ENCODE measurements at places on chromosomes 2 and 18.

- no peak for DNase-seq
These were observed 544.4 kb upstream of the TNP1 start for GRCh38 chr2:217404236-217404760.

GRCh38 chr2:236856848-236857235 is 228.8 kb upstream of the COPS8 start:
- DNase-seq = no peak

DNA sequence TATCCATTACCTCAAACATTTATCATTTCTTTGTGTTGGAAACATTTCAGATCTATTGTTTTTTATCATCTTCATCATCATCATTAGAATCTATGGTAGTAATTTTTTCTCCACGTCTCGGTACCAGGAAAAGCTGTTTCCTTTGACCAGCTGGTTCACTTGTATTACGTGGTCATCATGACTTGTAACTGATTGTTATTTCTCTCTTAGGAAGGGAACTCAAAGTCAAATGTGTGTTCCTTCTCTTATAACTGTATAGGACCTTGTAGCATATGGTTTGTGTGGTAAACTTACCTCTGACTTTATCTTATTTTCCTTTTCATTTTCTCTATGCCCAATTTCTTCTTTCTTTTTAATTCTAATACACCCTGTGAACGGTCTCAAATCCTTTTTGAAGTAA is 16.5 kb downstream of the NCOA1 start:
- DNase-seq = no peak

DNA sequence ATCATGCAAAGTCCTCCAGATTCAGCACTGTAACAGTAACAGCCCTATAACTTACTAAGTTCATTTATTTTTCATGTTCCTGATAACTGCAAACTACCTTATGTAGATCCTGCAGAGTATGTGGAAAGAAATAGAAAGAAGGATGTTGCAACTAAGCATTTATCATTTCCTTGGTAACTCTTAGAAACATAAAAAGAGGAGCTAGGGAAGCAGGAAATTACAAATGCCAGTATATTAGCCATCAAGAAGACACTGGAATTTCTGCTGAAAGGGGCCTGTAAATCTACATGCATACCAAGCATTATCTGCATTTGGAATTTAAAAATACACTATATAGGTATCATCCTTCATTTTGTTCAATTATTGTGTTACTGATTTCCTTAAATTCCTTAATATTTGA is 66.8 kb downstream of the PDE11A start:
- no peak for DNase-seq

- DNase-seq = no peak
These were observed 8.2 kb downstream of the SPTBN1 start for GRCh38 chr2:54464341-54464740.

GRCh38 chr2:152508446-152508845 is 173.5 kb downstream of the FMNL2 start:
- DNase-seq = no peak

DNA sequence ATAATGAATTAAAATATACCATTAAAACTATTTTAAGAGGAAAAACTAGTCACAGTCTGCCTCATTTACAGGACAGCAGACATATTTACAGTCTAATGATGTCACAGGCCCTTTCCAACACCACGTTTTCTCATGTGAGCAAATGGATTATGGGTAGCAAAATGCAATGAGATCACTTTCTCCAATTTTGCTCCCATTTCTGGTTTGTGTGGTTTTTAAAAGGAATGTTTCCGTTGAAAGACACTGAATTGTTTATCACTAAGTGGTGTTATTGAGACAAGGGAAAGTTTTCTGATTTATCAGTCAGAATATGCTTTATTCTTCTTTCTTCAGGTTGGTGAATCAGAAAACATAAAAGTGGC is 11.4 kb upstream of the NR4A2 start:
- no peak for DNase-seq

DNA sequence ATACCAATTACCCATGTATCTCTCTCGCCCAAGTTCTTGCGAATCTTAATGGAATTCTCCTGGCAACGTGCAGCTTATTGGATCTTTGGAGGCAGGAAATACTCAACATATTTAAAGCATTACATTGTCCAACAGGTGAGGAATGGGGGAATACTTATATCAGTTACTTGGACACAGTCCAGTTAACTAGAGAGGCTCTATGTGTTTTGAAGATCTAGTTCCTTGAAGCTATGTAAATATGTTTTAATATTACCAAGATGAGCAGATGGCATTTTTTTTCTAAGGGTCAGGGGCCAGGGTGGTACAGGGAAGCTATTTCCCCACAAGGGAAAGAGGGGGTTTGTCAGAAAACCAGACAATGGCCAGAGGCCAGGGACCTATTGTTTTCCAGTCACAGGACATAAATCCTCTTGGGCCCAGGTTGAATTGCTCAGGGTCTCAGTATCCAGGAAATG is 26.8 kb upstream of the MC5R start:
- DNase-seq = no peak

DNA sequence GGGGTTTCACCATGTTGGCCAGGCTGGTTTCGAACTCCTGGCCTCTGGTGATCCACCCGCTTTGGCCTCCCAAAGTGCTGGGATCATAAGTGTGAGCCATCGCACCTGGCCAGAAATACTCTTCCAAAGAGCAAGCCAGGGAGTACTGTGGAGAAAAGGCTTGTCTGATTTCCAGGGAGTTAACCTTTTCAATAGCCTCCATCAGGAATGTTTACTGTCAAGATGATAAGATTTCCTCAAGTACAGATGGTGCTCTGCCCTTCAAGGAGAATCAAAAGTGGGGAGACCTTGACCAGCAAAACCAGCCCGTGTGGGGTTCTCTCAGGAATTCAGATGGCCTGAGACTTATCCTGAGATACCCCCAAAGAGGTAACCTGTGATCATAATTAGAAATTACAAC is 237.2 kb downstream of the PRKCE start:
- DNase-seq = no peak

DNA sequence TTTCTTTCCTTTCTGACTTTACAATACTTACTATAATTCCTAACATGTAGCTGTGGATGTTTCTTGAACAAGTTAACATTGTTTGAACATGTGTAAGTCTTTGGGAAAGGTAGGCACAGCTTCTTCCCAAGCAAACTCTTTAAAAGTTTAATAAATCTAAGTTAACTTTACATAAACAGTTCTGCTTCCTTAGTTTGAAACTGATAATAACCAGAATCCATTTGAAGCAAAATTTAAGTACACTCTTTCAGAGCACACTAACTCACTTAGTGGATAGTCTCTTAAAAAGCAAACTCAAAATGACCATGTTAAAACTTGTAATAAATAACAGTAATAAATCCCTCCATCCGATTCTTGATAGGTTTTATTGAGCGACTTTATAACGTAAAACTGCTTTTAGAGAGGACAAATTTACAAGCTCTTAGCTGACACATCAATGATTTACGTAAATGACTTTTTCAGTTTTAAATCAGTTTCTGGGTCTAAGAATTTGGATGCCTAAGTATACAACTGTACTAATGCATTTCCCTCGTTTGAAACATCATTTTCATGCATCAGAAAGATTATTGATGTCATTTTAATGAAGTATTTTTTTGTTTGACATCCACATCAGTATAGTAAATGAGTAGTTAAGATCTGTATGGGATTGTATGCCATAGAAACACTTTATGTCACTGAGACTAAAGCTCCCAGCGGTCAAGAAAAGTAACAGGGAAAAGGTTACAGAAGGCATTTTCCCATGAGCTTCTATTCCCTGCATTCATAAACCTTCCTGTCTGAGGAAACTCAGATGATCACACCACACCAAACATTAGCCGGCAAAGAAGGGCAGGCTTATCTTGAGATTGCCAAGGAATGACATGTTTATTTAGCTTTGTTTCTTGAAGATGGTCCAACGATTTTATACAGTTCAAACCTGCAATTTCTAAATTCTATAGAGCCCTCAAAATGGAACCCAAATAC is 67.5 kb downstream of the PDE1A start:
- DNase-seq = no peak

- no peak for DNase-seq
These were observed 35.1 kb downstream of the TMEM18 start for GRCh38 chr2:641872-642815.

DNA sequence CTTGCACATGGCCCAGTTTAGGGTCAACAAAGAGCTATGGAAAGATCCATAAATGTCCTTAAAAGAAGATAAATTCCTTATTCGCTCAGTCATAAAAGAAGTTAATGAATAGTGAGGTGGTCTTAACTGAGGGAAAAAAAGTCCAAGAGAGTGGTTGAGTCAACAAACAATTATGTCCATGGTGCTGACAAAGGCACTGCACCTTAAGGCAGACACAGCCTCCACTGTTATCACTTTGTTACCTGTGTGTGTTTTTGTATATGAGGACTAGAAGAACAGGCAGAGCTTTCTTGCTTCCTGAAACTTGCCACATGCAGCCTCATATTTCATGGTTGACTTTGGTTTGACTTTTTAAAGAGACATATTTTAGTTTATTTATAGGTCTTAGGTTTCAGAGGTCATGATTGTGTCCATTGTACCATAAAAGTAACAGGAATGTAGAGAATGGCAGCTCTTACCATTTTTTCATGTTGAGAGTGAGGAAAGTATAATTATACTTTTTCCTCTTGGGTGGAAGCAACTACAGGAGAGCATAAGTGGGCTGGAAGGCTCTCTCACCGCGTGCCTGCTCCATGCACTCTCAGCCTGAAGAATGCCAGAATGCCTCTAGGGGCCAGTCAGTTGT is 93.6 kb downstream of the XRCC5 start:
- no peak for DNase-seq

DNA sequence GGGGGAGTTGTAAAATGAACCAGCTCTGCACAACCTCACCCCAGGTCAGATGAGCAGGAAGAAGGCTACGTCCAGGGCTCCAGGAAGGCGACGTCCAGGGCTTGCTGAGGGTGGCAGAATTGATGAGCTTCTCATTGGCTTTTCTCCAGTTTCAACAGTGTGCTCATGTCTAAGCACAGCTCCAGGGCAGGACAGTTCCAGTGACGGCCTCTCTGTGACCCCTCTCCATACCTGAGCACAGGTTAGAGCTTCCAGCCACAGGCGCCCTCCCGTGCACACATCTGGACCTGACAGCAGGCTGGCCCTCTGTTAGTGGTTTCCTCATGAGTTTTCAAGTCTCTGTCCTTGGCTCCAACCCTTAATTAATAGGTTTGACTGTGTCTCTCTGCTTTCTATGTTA is 327.6 kb downstream of the ZNF516 start:
- no peak for DNase-seq

GRCh38 chr2:21519412-21519811 is 395.6 kb downstream of the TDRD15 start:
- DNase-seq = no peak

GRCh38 chr18:12751891-12752290 is 49.0 kb downstream of the PSMG2 start:
- no peak for DNase-seq

DNA sequence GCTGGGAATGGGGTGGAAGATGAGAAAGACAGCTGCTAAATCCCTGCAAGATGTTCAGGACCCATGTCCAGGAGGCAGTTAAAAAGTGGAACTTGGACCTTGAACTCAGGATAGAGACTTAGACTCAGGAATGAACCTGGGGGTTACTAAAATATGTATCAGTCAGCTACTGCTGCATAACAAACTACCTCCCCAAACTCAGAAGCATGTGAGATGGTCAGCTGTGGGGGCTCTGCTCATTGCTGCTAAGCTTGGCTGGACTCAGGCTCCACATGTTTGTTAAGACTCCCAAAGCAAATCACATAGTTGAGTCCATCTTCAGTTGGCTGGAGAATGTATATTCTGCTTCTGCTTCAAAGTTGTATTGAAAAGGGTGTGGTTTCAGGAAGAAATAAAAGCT is 61.4 kb upstream of the COPS8 start:
- no peak for DNase-seq

DNA sequence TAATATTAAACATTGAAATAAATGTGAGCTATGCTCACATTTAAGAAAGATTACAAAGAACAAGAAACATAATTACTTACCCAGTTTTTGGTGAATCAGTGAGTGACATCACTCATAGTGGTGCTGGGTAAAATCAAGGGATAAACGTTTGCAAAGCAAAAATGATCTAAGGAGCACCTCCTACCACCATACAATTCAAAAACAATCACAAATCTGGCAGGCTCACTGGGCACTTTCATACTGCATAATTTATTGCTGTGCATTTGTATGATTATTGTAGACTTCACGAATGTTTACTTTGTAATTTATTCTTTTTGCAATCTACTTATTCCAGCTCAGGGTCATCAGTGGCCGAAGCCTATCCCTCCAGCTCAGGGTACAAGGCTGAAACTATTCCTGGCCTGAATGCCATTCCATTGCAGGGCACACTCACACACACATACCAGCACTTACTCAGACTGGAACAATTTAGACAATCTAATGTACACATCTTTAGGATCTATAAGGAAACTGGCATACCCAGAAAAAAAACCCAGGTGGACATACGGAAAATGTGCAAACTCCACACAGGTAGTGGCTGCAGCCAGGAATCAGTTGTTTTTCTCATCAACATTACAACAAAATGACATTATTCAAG is 34.4 kb downstream of the AFTPH start:
- no peak for DNase-seq

DNA sequence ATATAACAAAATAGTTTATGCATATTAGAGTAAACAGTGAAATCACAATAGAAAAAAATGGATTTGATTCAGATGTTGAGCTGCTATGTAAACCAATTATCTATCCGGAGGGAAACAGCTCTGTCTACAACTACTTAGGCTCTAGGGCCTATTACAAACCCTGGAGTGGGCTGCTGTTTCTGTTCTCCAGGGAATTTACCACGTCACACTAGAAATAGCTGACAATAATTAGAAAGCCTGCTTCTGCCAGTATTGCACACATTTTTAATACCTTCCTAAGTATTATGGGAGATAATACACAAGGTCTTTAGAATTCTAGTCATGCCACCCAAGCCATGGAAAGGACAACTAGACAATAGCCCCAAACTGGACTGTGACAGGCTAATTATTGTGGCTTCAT is 411.1 kb downstream of the FIGN start:
- DNase-seq = no peak

DNA sequence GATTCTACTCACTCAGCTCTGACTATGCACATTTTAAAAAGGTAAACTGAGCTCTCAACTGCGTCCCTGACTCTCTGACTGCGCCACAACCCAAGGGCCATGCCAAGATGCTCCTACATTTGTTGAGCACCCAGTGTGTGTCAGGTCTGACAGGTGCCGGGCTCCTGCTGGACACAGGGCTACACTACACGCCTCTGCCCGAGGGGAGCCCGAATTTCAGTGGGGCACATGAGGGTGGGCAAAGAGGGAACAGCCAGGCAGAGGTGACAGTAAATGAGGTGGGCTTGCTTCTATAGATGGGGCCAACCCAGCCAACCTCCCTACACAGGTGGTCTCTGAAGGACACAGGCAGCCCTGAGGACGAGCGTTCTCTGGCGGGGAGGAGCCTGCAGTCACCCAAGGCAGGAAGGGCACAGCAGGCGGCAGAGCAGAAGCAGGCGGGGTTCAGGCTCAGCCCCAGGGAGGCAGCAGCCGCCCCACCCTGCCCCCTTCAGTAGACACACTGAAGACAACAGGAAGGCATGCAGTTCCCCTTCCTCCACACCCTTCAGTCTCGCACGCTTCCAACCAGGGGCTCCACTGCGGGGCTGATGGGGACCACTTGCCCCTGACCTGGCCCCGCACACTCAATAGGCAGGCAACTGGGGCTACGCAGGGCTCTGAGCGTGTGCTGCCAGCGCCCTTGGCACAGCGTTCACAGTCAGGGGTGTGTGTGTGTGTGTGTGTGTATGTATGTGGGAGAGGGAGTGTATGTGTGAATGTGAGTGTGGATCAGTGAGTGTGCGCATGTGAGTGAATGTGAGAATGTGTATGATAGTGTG is 98.4 kb downstream of the UXS1 start:
- DNase-seq = no peak
